T-helper 17 cell (primary cell): ENCODE measurements at places on chromosomes 3 and 15. TPM values are rescaled to one million over a fixed set of nuclear protein-coding genes. Genes with fewer than 3 reads are reported as not detected.

GRCh38 chr15:70845602-70846360, 8.2 kb downstream of the LARP6 start:
- no peak overlapping the region for H3K4me3 ChIP-seq
- no peak for DNase-seq
- H3K27ac ChIP-seq, result no peak overlapping the region
- no peaks in the 10 kb centered on the region for H3K4me1 ChIP-seq
- peaks cover 39% of the 10 kb centered on the region for H3K27me3 ChIP-seq

The FEZF2 gene
- total RNA-seq, result not detected

GRCh38 chr15:55420171-55420866, 12.0 kb downstream of the PIERCE2 start:
- no peak overlapping the region for H3K4me3 ChIP-seq
- H3K27me3 ChIP-seq, result no peaks in the 10 kb centered on the region
- DNase-seq, result no peak
- no peaks in the 10 kb centered on the region for H3K4me1 ChIP-seq
- H3K36me3 ChIP-seq, result peaks cover 2% of the 10 kb centered on the region
- no peak overlapping the region for H3K27ac ChIP-seq

DNA sequence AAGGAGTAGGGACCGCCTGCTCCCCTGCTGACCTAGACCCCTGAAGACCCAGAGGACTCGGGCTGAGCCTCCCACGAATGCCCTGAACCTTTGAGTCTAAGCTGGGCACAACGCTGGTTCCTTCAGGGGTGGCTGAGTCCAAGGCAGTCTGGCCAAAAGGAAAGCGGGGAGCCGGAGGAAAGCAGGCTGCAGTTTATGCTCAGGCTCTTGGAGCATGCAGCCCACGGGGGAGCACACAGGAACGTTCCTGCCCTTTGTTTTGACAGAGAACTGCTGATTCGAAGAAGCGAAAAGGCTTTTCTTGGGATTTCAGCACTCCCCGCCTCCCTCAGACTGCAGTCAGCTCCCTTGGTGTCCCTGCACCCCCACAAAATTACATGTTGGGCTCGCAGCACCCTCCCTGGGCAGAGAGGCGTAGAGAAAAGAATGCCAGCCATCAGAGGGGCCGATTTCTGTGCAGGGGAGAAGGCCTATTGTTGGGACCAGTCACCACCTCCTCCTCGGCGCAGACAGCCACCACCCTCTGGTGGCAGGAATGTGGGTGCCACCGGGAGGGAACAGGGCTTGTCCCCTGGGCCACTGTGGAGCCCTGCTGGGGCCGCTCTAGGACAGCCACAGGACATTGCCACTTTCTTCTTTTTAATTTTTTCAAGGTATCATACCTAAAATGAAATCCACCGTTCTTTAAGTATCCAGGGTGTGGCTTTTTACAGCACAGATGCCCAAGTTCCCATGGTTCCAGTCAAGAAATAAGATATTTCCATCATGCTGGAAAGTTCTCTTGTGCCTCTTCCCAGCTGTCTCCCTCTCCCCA, 72.2 kb downstream of the SMAD6 start:
- peaks cover 22% of the 10 kb centered on the region for H3K27me3 ChIP-seq
- H3K4me3 ChIP-seq, result no peak overlapping the region
- no peaks in the 10 kb centered on the region for H3K36me3 ChIP-seq
- no peak for DNase-seq
- no peaks in the 10 kb centered on the region for H3K4me1 ChIP-seq
- H3K27ac ChIP-seq, result no peak overlapping the region

The CD96 gene
- 190 TPM for total RNA-seq

DNA sequence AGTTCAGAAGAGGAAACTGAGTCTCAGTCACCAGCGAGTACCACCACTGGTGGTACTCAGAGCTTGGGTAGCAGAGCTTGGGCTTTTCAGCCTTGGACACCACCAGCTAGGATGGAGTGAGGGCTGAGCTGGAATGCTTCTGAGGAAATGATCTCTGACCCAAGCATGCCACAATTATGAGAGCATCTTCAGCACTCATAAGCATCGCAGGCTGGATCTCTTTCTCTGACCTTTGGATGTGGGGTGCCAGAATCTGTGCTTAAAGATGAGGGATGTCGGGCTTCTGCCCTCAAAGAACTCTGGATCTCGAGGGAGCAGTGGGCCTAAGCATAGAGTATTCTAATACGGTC, 36.4 kb downstream of the ZNF710 start:
- peaks cover 2% of the 10 kb centered on the region for H3K36me3 ChIP-seq
- no peak for DNase-seq
- H3K4me3 ChIP-seq, result no peak overlapping the region
- peaks cover 49% of the 10 kb centered on the region for H3K4me1 ChIP-seq

GRCh38 chr3:31936420-31937060, 44.5 kb downstream of the OSBPL10 start:
- no peak overlapping the region for H3K4me3 ChIP-seq
- H3K36me3 ChIP-seq, result no peaks in the 10 kb centered on the region
- H3K27ac ChIP-seq, result no peak overlapping the region
- no peak for DNase-seq
- H3K27me3 ChIP-seq, result no peaks in the 10 kb centered on the region
- H3K4me1 ChIP-seq, result no peaks in the 10 kb centered on the region

- H3K27me3 ChIP-seq, result peaks cover 36% of the 10 kb centered on the region
- H3K4me3 ChIP-seq, result no peak overlapping the region
- DNase-seq, result no peak
Observed at GRCh38 chr15:62658498-62658897, 384.0 kb upstream of the TPM1 start.

- no peak for DNase-seq
- peaks cover 7% of the 10 kb centered on the region for H3K4me1 ChIP-seq
- H3K27me3 ChIP-seq, result peaks cover 30% of the 10 kb centered on the region
- H3K4me3 ChIP-seq, result no peak overlapping the region
Observed at GRCh38 chr3:115652738-115653137, 29.4 kb downstream of the GAP43 start.

The ASB14 gene
- total RNA-seq, result not detected

- peaks cover 32% of the 10 kb centered on the region for H3K4me1 ChIP-seq
- no peak for DNase-seq
- no peak overlapping the region for H3K27ac ChIP-seq
- H3K27me3 ChIP-seq, result no peaks in the 10 kb centered on the region
- H3K36me3 ChIP-seq, result peaks cover 17% of the 10 kb centered on the region
- no peak overlapping the region for H3K4me3 ChIP-seq
Observed at GRCh38 chr3:111588527-111588926, 6.6 kb downstream of the ZBED2 start.

The SNTN gene
- not detected for total RNA-seq

The CHRM5 gene
- not detected for total RNA-seq

- no peaks in the 10 kb centered on the region for H3K27me3 ChIP-seq
- no peak for DNase-seq
- no peak overlapping the region for H3K4me3 ChIP-seq
- H3K4me1 ChIP-seq, result no peaks in the 10 kb centered on the region
- H3K36me3 ChIP-seq, result no peaks in the 10 kb centered on the region
- no peak overlapping the region for H3K27ac ChIP-seq
Observed at GRCh38 chr3:191255156-191255555, 56.1 kb downstream of the OSTN start.

DNA sequence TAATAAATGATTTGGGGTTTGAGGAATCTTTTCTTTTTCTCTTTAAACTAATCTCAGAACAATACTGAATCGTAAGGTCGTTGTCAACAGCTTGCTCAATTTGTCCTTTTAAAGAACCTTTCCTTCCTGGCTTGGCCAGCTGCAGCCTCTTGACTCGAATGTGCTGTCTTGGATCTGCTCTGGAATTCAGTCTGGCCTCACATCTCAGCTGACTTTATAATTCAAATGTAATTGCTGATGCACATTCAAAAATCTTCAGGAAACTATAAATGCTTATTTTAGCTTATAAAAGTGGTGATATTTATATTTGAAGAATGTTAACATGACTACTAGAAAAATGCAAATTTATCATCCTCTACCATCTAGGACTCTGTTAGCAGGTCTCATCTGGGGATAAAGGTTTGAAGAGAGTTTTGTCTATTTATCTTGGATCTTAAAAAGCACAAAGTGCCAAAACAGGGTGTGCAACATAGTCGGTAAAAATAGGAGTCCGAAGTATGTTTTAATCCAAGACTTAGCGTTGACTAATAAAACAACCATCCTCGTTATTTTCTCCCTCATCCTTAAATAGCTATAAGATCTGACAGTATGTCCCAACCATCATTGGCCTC, 1035.2 kb downstream of the MCTP2 start:
- no peak for DNase-seq
- peaks cover 11% of the 10 kb centered on the region for H3K27me3 ChIP-seq
- no peaks in the 10 kb centered on the region for H3K4me1 ChIP-seq
- no peak overlapping the region for H3K27ac ChIP-seq
- H3K36me3 ChIP-seq, result no peaks in the 10 kb centered on the region
- no peak overlapping the region for H3K4me3 ChIP-seq
